ENCODE measurements at places on chromosomes 7 and 10. TPM values are rescaled to one million over a fixed set of nuclear protein-coding genes. Genes with fewer than 3 reads are reported as not detected.

The DRGX gene
- not detected for total RNA-seq

The GATAD1 gene
- total RNA-seq = 11.2 TPM

The ADCYAP1R1 gene
- total RNA-seq = not detected

The VPS37D gene
- total RNA-seq = 8.5 TPM

The ITGA8 gene
- total RNA-seq = 0.25 TPM

The CYP2W1 gene
- total RNA-seq = 0.63 TPM

The NEUROD6 gene
- not detected for total RNA-seq

The CDK1 gene
- total RNA-seq = 92.6 TPM

The ITPRID1 gene
- not detected for total RNA-seq

The MRLN gene
- total RNA-seq = not detected

The HMX2 gene
- not detected for total RNA-seq

The HTR5A gene
- not detected for total RNA-seq

The BMPER gene
- total RNA-seq = 2.6 TPM

The HOXA2 gene
- 2.4 TPM for total RNA-seq

The LIPF gene
- total RNA-seq = not detected

The ZNF117 gene
- 1.6 TPM for total RNA-seq

The GPC2 gene
- total RNA-seq = 4.4 TPM

The FAM131B gene
- 0.33 TPM for total RNA-seq

The GIMAP4 gene
- not detected for total RNA-seq

The SRRM3 gene
- total RNA-seq = 0.16 TPM

The PALD1 gene
- total RNA-seq = 3.9 TPM

The TAS2R4 gene
- total RNA-seq = 0.25 TPM

The SFXN2 gene
- total RNA-seq = 7.2 TPM
